ELR (cell line): ENCODE measurements at places on chromosomes 3 and 15.

DNA sequence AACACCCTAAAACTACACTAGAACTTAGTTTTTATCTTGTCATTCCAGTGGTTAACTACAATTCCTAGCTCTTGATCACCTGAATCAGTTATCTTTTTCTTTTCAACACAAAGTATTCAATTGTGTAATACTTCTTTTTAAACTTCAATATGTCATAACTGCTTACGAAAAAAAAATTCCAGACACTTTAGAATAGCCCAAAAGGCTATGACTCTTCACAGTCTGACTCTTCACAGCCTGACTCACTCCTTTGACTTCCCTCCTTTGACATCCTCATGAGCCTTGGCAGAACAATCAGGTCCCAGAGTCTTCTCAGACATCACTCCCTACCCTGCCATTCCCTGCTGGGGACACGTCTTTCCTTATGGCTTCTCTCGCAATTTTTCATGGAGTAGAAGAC lies 727.1 kb downstream of the ROBO1 start:
- DNase-seq, result peak; percentile 90

- DNase-seq, result peak; percentile 79
These were observed 633.7 kb downstream of the ZIC1 start for GRCh38 chr3:148042663-148043445.

GRCh38 chr15:35705884-35706585 lies 160.1 kb upstream of the DPH6 start:
- no peak for DNase-seq

GRCh38 chr15:44879066-44879465 lies 77.4 kb upstream of the TERB2 start:
- no peak for DNase-seq

DNA sequence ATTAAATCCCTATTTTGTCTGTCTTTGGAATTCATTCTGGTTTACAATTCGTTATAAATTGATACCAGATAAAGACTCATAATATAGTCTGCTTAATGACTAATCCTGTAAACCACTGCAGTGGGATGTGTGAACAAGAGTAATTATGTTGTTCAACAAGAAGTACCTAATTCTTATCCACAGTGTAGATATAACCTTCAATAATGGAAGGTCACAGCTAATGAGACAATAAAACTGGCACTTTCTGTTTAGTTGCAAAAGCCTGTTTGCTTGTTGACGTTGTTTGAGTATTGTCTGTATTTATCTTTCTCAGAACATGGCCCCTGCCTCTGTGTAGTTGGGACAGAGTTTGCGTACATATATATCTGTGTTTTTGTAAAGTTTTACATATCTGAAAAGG lies 26.7 kb downstream of the PIAS1 start:
- DNase-seq, result no peak

DNA sequence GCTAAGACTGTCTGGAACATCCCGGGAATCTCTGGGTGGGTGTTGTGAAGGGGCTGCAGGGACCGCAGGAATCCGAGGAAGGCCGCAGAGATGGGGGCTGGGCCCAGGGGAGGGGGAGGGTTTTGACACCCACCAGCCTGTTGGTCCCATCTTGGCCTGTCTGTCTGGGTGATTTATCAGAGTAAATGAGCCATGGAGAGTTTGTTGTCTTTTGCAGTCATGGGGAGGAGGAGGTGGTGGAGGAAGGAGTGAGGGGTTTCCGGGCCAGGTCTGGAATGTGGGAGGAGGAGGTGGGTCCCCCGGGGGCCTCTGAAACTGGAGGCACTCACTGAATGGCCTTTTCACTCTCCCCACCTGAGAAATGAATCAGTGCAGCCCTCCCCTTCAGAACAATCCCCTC lies 11.5 kb downstream of the SEMA3F start:
- DNase-seq, result no peak
